ENCODE measurements at places on chromosomes 2 and 18. TPM values are rescaled to one million over a fixed set of nuclear protein-coding genes. Genes with fewer than 3 reads are reported as not detected.

SLC16A14 gene
- not detected for total RNA-seq

DOCK10 gene
- total RNA-seq: 3.8 TPM

IL1A gene
- total RNA-seq: 0.05 TPM

IL1B gene
- 0.44 TPM for total RNA-seq

UGT1A6 gene
- total RNA-seq: not detected

Data from cardiac ventricle fibroblast (primary cell).